ENCODE measurements at places on chromosomes 7 and 10.

DNA sequence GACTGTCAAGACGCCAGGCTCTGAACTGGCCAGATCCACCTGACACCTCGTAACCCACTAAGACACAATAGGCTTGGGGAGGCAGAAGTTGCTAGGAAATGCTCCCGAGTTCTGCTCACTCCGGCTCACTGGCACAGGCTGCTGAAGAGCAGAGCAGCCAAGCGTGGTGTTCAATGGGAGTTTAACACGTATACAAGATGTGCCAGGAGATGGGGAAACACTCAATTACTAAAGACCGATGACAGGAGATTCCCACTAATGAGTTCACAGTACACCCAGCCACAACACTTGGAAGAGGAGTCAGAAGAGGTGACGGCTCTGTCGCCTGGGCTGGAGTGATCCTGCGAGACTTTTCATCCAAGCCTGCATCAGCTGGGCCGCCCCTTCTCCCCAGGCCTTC, 303.4 kb downstream of the GFRA1 start:
- no peak for DNase-seq

DNA sequence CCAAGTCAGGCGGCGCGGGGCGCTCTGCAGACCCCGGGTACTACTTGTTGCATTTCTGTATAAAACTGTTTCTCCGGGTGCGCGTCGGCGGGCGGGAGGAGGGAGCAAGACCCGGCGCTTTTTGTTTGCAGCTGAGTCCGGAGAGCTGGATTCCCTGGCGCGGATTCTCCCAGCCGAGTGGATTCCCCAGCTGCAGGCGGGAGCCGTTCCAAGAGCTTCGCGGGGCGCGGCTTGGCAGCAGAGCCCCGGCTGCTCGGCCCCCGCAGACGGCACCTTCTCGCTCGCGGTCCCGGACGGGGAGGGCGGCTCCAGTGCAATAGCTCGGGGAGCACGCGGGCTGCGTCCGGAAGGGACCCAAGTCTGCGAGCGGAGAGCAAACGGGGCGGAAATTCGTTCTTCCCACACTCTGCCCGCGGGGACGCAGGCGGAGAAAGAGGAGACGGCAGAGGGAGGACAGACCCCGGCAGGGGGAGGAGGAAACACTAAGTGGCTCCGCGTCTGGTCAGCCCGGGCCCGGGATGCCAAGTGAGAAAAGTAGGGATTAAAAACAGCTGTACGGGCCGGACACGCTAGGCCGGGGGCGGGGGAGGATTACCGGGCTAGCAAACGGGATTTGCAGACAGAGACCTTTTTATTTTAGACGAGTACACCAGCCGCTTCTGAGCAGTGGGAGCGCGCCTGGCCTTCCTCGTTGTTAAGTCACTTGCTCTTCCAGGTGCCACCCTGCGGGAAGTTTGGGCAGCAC, at the start of gene TRIL:
TRIL (minus strand) TSS at position 96 of the 745 bp plus-strand sequence. CDS start 284 bp downstream, outside the sequence.
- no peak for DNase-seq

DNA sequence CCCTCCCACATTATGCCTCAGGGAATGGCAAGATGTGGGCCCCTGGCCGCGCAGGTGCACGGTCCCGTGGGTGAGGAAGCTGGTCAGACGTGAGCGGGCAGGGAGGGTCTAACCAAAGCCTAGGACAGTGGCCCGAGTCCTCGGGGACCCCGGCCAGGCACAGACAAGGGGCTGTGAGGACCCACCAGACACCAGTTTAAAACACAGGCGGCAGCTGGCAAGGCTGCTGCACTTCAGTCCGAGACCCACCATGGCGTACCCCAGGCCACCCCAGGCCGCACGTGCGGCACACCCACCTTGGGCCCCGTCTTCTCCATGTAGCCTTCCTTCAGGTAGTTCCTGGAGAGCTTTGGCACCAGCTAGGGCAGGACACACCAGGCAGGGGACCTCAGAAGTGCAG, 23.5 kb downstream of the GET4 start:
- DNase-seq, result no peak

DNA sequence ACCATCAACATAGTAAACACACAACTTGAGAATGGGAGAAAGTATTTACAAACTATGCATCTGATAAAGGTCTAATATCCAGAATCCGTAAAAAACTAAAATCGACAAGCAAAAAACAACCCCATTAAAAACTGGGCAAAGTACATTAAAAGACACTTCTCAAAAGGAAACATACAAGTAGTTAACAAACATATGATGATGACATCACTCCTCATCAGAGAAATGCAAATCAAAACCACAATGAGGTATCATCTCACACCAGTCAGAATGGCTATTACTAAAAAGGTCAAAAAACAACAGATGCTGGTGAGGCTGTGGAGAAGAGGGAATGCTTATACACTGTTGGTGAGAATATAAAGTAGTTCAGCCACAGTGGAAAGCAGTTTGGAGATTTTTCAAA, 125.1 kb downstream of the TFPI2 start:
- DNase-seq, result no peak

DNA sequence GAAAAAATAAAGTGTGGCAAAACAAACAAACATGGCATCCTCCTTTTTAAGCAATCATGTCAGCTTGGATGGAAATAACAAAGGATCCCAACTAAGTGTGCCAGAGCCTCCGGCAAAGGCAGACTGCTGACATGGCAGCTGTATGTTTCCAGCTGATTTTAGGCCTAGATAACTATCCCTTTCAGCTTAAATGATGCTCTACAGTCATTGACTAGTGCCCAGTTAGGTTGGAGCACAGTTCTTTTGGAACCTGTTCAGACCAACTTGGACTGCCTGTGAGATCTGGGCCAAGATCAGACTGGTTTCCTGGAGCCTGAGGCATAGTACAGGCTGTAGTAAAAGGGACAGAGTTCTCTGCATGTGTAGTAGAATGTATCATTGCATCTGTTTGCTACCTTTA, 128.7 kb downstream of the DYNC1I1 start:
- DNase-seq, result no peak

Measured in activated CD8-positive, alpha-beta memory T cell treated with anti-CD3 and anti-CD28 coated beads for 4 hours (primary cell).